ENCODE measurements at places on chromosomes 5 and 9.
A peak's percentile ranks its signal among the peaks of the same experiment; 100 is the strongest.

DNA sequence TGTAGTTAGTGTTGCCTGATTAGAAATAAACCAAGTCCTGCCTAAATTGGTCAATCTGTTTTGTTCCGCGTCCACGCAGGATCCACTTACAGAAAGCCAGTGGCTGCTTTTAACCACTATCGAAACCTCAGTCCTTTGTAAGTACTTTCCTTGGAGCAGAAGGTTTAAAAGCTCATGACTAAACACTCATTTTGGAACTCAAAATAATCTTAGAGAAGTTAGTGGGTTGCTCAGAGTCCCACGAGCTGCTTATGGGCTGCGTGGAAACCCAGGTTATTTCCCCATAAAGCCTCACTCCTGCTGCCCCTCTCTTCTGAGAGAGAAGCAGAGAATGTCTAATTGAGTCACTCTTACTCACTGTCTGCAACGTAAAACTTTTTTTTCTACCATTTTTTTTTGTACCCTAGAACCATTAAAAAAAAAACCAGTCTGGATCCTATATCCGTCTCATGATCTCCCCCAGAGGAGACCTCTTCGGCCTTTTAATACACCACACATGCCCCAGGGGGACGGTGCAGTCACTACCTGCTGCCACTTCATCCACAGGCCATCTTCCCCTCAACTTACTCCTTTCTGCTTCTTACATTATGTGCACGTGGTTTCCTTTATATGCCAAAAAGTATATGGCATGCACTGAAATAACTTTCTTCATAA, 7.6 kb downstream of the BASP1 start:
- DNase-seq = no peak

DNA sequence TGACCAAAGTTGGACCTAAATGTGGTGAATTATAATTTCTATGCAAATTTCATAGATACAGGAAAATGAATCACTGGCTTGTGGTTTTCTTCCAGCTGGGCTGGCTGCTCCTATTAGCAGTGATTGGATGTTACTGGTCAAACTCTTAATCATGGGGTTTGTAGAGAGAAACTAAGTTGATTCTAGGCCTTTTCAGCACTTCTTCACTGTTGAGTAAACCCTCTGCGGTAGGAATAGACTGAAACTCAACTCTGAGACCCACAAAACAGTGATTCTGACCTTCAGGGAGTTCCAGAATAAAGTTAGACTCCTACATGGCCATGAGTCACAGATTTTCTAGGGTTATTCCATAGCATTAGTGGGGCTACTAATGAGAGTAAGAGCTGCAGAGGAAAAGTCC, 47.9 kb upstream of the FKTN start:
- DNase-seq = no peak

GRCh38 chr9:88623698-88624097, 88.7 kb downstream of the NXNL2 start:
- DNase-seq = no peak

GRCh38 chr5:75710637-75711036, 6.6 kb downstream of the POC5 start:
- no peak for DNase-seq

- DNase-seq = peak; percentile 49
Observed at GRCh38 chr5:112156211-112156610, 262.9 kb downstream of the EPB41L4A start.

- DNase-seq = no peak
Observed at GRCh38 chr5:34719029-34719428, 62.9 kb downstream of the RAI14 start.

- DNase-seq = peak; percentile 56
Observed at GRCh38 chr5:41869151-41869723, 988 bp downstream of the OXCT1 start.

DNA sequence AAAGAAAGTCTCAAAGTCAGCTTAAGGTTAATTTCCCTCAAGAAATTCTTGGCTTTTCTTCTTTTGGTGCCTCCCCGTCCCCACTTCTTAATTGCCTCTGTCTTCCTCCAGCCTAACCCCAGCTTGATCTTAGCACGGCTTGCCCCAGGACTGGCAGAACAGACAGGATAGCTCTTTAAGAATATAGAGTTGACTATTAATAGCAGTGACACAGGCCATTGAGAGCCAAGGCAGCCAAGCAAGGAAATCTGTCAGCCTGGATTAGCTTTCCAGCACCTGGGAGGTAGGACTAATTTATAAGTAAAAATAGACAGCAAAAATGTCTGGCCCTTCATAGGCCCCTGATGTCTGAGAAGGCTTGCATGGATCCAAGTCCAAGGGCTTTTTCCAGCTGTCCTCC, 384.6 kb upstream of the SLC30A5 start:
- DNase-seq = peak; percentile 11

GRCh38 chr5:12480487-12480886, 576.2 kb upstream of the CTNND2 start:
- no peak for DNase-seq

DNA sequence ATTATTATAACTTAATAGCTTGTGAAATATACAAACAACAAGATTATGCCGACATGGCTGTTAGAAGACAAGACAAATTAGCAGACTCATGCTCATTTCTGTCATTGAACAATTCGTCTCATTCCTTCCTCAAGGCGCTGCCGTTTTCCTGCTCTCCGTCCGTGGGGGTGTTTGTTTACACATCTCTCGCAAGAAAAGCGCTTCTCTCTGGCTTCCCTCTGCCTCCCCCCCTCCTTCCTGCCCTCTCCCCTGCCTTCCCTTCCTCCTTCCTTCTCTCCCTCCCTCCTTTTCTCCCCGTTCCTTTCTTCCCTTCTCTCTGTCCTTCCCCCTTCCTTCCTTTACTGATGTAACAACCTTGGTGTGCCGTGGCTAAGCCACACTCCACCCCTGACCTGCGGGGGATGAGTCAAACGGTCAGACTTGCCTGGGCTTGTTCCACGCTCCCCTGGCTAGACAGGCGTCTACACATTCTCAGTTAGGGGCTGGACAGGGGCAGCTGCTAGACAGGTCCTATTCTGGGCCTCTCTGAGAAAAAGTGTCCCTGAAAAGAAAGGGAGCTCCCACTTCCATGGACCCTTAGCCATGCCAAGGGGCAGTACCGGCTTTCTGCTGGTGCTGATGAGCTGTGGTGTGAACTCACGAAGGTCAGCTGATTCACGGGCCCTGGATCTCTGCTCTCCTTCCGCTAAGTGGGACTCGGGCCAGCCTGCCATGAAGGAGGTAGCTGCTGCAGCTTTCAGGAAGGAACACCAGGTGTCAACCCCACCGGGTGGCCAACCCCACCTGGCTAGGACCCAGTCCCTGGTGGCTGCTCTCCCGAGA, 32.0 kb upstream of the SPTLC1 start:
- no peak for DNase-seq

DNA sequence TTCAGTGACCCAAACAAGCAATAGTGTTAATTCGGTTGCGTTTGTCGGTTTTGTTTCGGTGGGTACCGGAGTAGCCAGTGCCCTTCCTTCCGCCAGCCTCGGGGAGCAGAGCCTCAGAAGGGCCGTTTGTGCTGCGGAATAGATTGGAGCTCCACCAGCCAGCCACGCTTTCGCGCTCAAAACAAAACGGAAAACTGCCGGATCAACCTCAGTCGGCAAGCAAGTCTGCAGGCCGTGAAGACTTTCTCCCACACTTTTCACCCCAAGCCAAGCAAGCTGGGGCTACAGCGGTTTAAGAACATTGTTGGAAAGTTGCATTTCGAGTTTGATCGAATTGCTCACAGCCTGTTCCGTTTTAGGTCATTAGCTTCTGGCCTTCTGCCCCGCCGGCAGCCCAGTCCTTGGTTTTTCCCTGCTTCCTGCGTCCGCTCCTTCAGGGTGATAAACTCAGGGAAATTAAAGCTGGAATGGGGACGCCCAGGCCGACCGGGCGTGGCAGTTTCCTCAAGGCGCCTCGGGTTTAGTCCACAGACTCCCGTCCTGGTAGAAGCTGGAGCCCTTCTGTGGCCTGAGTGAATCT, 803 bp upstream of the CCNO start:
- DNase-seq = peak; percentile 62

DNA sequence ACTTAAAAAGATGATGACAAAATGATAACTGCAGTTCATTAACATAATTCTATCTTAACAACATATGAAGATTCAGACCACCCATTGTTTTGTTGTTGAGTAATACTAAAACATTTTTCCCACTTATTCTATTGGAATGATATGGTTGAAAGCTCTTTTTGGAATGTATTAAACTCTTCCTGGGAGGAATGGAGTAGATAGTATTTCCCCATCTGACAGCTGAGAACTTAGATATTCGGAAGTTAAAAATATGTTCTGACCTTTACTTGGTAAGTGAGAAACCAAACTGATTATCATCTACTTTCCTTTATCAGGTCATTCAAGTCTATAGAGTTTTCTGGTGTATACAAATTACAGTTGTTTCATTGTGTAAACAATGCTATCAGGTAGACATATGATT, 452.9 kb downstream of the CSNK1G3 start:
- DNase-seq = no peak

GRCh38 chr5:176810081-176810597, at the start of gene UNC5A:
Gene UNC5A (plus strand): TSS chr5:176810559. CDS start chr5:176810751, 192 bp downstream.
- peak; percentile 88 for DNase-seq

- no peak for DNase-seq
Observed at GRCh38 chr9:35035851-35036701, 36.3 kb downstream of the VCP start.

DNA sequence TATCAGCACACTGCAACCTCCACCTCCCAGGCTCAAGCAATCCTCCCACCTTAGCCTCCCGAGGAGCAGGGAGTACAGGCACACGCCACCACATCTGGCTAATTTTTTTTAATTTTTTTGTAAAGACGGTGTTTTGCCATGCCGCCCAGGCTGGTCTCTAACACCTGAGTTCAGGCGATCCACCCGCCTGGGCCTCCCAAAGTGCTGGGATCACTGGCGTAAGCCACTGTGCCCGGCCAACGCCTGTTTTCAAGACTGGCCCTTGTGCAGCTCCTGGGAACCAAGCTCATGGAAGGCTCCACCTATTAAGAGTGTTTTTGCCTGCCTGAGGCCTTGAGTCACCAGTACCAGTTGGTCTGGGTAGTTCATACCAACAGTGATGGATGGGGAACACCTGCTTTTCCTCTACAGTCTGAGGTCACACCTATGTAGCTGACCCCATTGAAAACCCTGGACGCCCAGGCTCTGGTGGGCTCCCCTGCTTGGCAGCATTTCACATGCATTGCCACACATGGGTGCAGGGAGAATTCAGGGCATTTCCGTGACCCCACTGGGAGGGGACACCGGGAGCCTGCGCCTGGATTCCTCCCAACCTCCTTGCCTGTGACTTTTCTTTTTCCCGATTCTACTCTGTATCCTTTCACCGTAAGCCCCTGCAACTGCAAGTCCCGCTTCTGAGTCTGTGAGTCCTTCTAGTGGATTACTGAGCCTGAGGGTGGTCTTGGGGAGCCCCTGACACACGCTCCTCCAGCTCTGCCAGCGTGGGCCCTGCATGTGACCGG, 63.5 kb downstream of the ZNF354C start:
- no peak for DNase-seq

GRCh38 chr5:67268231-67269021, 71.8 kb upstream of the CD180 start:
- DNase-seq = peak; percentile 71

DNA sequence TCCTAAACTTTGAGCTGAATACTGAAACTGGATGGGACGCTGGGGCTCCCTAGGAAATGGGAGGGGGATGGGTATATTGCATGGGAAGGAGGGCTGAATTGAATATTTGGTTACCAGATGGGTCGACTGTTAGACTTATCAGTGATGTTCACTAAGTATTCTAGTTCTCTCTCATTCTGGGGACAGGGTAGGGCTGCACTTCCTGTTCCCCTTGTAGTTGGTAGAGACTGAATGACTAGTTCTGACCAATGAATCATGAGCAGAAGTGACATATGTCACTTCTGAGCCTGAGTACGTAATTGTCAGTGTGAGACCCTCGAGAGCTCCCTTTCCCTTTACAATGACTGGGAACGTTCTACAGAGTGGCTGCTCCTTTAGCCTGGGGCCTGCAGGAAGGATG, 55.5 kb upstream of the DMRT1 start:
- DNase-seq = no peak

- DNase-seq = no peak
Observed at GRCh38 chr9:109934857-109935215, 154.8 kb downstream of the PALM2AKAP2 start.

- no peak for DNase-seq
Observed at GRCh38 chr5:1002271-1002546, 6.4 kb upstream of the NKD2 start.

- DNase-seq = no peak
Observed at GRCh38 chr5:170474489-170475274, 29.1 kb upstream of the KCNIP1 start.

DNA sequence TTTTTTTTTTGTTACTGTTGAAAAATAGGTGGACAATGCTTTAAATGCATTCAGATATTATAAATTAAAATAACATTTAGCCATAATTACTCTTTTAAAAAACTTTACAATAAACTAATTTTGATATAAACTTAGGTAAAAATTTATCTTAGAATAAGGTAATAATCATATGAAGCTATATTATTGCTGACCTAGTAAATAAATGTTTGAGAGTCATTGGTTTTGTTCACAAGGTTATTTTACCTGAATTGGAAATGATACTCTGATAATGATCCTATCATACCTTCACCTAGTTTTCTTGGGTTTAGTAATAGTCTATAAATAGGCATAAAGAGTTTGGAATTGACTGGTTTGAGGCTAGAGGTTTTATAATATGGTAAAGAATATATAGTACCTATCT, 1076.4 kb upstream of the CDH6 start:
- DNase-seq = no peak

GRCh38 chr9:135732569-135733257, 30.7 kb downstream of the KCNT1 start:
- no peak for DNase-seq

- DNase-seq = no peak
Observed at GRCh38 chr5:68376935-68377334, 161.4 kb downstream of the PIK3R1 start.

DNA sequence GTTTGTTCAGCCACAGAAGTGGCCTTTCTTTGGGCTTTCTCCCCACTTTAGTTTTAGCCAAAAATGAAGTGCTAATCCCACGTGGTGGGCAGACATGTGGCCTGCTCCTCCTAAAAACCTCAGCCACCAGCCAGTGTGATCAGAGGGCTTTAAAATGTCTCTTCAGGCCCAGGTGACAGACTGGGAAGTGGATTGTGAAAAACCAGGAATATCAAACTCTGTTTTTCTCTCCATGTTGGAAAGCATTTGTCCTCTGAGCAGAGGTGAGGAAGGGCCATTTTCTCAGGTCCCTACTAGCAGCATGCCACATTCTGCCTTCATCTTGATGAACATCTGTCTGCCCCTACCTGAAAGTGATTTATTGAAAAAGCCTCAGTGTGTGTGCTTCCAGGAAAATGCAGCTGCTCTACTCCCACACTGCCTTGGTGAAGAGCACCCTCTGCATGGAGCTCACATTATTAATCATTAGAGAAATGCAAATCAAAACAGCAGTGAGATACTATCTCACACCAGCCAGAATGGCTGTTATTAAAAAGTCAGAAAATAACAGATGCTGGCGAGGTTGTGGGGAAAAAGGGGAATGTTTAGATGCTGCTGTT, 181.2 kb upstream of the DMAC1 start:
- no peak for DNase-seq

GRCh38 chr5:169091396-169091980, 209.5 kb downstream of the SLIT3 start:
- no peak for DNase-seq
